ENCODE measurements at places on chromosomes 4 and X.

DNA sequence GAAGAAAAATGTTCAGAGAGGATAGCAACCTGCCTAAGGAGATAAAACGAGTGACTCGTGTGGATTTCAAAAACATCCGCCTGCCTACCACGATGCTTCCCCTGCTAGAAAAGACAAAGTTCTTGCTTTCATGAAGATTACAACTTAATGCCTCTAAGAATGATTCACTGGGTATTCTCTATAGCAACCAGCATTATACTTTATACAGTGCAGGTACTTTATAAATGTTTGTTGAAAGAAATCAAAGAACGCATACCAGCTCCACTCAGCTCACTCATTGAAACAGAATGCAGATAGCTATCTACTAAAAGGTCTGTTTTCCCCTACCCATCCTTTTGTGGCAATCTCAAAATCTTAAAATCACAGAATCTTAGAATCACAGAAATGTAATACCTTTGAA, 33.7 kb downstream of the GASK1B start:
- DNase-seq = no peak

DNA sequence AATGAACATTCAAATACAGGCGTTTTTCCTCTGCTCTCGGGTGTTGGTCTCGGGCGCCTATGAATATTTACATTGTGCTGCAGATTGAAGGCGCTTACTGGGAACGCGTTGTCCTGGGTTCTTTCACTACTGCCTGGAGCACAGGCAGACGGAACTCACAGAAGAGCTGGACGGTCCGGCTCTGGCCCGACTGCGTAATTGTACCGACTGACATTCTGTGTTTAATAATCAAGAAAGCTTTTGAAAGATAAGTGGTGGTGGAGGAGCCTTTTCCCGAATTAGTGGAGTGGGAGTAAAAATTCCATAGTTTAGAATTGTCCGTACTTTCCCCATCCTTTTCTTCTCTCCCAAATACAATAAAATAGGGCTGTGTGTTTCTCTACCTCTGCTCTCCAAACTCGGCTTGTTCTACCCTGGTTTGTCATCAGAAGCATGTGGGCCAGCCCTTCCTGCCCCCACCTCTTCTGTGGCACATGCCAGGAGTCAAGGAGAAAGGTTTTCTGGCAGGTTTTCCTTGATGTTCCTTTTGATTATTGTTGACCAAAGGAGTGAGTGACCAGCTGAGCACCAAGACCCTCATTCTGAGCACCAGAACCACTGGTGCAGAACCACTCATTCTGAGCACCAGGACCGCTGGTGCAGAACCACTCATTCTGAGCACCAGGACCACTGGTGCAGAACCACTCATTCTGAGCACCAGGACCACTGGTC, 2.3 kb downstream of the FHDC1 start:
- no peak for DNase-seq

GRCh38 chr4:53355930-53356521, 9.8 kb downstream of the SCFD2 start:
- DNase-seq = no peak

GRCh38 chr4:105895583-105896460, 551 bp downstream of the NPNT start:
- DNase-seq = no peak

- DNase-seq = no peak
Measured at GRCh38 chr4:160811956-160812355, 1351.8 kb downstream of the FSTL5 start.

- peak; percentile 4 for DNase-seq
Measured at GRCh38 chrX:9745417-9746115, 20.1 kb downstream of the GPR143 start.

- no peak for DNase-seq
Measured at GRCh38 chr4:48858130-48858529, 27.2 kb downstream of the OCIAD1 start.

DNA sequence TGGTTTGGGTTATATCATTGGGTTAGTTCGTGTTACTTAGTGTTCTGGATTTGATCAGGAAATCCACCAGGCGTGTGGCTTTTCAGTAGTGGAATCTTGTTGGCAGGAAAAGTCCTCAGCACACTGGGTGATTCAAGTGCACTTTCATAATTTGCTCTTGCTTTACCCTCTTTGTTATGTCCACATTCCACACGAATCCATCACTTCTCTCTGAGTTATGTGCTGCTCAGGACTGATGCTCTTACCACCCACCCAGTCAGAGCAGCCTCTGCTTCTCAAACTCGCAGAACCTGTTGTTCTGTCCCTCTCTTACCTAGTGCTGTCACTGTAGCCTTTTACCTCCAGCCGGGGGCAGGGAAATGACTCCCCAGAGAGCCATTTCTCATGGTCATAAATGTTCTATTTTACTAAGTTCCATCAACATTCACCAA, 37.2 kb upstream of the SCRG1 start:
- DNase-seq = no peak

DNA sequence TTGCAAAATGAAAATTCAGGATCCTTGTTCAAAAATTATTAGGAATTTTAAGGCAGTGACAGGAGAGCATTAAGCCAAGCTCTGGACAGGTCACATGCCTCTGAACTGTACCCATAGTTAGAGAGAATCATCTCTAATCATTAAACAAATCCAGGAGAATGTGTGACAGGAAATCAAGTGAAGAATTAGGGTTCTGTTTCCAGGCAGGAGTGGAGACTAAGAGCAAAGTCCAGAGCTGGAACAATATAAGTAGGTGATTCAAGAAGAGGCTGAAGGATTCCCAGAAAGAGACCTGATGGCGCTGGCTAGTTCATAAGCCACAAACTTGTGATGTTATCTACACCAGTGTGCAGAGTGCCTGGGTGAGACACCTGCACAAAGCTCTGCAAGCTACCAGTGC, 104.6 kb upstream of the PRKG2 start:
- DNase-seq = no peak

- no peak for DNase-seq
Measured at GRCh38 chrX:77003956-77004355, 443.2 kb upstream of the FGF16 start.

GRCh38 chr4:2817701-2818350, 24.9 kb downstream of the SH3BP2 start:
- no peak for DNase-seq

GRCh38 chrX:102624105-102624504, 24.8 kb downstream of the ARMCX5 start:
- DNase-seq = no peak

GRCh38 chr4:3485011-3485791, 22.1 kb downstream of the DOK7 start:
- DNase-seq = peak; percentile 19

DNA sequence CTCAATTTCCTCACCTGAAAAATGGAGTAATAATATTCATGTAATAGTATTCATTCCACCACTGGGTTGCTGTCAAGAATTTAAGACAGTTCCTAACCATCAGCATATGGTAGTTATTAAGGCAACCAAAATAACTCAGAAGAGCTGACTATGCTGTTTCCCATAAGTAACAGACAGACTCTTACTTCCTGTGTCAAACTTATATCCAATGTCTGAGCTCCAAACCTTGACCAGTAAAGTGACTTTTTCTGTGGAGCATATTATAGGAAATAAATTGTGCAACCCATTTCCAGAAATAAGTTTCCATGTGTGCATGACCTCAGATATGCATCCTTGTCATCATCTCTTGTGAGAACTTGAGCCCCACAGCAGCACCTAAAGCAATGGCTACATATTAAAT, 78.8 kb downstream of the HADH start:
- DNase-seq = no peak

DNA sequence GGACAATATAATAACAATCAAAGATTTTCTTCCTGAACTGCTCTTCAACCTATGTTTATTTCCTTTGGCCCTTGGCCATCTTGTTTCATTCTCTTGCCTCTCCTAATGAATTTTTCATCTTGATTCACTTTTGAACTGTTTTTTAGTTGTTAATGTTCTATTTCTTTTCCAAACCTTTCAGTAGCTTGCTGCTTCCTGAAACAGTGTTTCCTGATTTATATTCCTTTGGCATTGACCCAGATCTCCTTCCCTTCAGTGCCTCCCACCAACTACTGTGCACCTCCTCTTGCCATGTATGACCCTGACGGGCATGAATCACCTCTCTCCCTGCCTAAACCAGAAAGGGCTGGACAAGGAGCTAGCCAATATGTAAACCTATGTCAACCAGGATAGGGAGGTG, 25.6 kb upstream of the SPP1 start:
- no peak for DNase-seq

- no peak for DNase-seq
Measured at GRCh38 chrX:69396916-69397315, 107.2 kb upstream of the NALF2 start.

- no peak for DNase-seq
Measured at GRCh38 chrX:5324546-5324945, 904.1 kb downstream of the NLGN4X start.

- no peak for DNase-seq
Measured at GRCh38 chr4:125316401-125316790, 1.6 kb downstream of the FAT4 start.

- DNase-seq = no peak
Measured at GRCh38 chr4:166459621-166460020, 586.6 kb downstream of the TLL1 start.

GRCh38 chrX:17622331-17622730, 115.0 kb upstream of the SCML1 start:
- DNase-seq = no peak

- no peak for DNase-seq
Measured at GRCh38 chr4:105191621-105192210, 45.0 kb downstream of the TET2 start.

DNA sequence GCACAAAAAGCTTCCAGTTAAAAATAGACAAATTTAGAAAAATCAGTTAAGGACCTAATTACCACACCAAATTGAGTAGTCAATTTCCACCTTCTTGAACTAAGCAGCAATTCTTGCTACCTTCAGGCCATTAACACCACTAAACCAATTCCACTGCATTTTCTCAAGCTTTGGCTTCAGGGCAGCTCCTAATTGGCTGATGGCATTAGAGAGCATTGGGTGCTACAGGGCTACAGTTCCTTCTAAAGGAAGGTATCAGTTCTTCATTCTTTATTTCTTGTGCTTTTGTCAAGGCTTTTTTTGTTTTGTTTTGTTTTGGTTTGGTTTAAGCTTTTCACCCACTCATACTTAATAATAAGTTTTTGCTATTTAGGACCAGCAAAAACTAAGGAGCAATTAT, 90.2 kb upstream of the FAM241A start:
- no peak for DNase-seq

- DNase-seq = no peak
Measured at GRCh38 chrX:132810964-132811712, 147.3 kb downstream of the HS6ST2 start.

DNA sequence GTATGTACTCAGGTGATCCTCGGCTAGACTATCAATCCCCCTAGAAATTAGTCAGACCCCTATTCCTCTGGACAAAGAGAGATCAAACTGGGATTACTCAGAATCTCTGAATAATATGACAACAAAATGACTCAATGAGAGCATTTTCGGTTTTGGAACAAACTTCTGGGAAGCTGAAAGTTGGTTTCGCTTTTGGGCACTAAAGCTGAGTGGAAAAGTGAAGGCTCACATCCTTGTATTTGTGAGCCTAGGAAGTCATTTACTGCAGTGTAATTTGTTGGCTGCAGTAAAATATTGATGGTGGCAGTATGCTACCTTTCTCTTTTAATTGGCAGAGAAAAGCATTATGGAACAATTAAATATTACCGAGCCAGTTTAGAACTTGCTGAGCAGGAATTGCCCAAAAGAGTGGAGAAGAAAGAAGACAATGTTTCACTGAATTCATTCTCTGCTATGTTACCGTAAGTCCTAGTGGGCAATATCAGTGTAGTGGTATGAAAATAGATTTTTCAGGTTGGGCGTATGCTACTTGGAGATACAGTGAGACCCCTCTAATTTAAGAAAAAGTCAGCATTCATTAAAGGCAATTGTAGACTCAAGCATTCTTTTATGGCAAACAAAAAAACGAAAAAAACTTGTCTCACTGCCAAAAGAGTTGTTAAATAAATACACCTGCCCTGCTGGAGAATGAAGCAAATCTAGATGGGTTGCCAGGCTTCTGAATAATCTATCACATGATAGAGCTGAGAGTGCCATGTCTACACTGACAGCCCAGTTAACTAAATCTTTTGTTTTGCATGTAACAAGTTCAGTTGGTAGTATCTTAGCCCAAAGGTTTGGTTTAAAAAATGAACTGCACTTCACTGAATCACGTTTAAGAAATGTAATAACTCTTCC, 69.6 kb downstream of the AGTR2 start:
- DNase-seq = no peak

DNA sequence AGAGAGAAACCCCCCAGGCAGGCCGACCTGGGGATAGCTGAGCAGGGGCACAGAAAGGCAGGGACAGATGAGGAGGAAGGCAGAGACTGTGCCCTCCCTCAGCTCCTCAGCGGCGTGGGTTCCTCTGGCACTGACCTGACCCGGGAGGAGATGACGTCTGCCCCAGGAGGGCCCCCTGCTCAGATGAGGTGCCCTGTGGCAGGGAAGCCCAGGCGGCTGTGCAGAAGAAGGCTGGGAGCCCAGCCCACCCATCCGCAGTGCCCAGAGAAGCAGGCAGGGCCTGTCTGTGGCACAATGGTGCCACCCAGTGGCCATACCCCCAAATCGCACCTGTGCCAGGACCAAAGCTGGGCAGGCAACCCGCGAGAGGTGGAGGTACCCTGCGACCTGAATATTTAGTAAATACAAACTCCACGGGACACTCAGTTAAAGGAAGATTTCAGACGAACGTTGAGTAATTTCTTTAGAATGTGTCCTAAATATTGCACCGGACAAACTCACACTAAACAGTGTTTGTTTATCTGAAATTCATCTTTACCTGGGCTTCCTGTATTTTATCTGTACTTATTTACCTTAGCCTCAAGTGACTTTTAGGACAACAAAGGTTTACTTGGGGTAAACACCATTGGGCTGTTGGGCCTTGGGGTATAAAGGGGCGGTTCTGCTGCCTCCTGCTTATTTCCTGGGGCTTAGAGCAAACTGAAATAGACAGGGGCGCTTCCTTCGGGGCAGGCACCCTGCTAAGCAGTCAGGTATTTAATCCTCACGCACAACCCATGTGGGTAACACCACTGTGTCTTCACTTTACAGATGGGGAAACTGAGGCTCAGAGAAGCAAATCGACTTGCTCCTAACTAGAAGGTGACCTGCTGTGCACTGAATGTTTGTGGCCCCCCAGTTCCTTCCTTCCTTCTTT, 46.5 kb upstream of the HMX1 start:
- peak; percentile 67 for DNase-seq

DNA sequence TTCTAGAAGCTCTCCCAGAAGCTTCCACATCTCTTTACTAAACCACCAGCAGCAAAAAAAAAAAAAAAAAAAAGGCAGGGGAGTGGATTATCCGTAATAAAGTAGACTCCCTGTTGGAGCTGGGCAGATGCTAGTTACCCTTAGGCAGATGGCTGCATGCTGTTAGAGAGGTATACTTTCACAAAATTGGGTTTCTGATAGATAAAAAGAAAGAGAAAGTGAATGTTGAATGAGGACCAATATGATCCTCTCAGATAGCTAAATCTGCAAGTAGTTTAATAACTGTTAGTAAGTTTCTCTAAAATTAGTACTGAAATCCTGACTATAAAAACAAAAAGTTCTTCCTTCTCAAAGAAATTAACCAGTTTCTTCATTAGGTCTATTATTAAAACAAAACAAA, 195.4 kb downstream of the ANAPC10 start:
- no peak for DNase-seq

Measured in KG1 (cell line).